ENCODE measurements at places on chromosomes 2 and 18.
A peak's percentile ranks its signal among the peaks of the same experiment; 100 is the strongest.

GRCh38 chr18:73901566-73901965 lies 246.1 kb downstream of the FBXO15 start:
- no peak for DNase-seq

DNA sequence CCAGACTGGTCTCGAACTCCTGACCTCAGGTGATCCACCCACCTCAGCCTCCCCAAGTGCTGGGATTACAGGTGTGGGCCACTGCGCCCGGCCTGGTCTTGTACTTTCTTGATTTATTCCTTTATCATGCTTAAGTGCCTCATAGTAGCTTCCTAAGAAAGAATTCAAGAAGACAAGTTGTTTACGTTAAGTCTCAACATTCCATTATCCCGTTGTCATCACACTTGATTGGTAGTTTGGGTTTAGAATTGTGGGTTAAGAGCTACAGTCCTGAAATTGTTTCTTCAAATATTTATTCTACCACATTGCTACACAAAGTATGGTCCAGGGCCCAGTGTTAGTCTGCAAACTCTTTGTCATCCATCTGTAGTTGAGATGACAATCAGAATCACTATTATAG lies 194.0 kb downstream of the VWC2L start:
- DNase-seq, result peak; percentile 2

DNA sequence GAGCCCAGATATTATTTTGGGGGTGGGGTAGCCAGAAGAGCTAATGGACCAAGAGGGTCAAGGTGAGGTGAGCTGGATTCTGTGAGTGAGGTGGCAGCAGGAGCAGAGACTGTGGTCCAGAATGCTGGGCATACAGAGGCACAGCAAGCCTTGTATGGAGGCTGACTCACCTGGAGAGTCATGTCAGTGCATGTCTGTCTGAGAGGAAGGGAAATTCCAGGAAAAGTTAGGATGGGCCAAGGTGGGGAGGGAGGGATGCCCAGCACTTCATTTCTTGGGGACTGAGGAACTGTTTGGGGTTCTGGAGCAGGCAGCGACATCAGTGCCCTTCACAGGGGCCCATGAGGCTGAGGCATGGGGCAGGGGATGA lies 21.1 kb downstream of the PER2 start:
- DNase-seq, result no peak

GRCh38 chr2:169478339-169478738 lies 955 bp upstream of the BBS5 start:
- peak; percentile 75 for DNase-seq

DNA sequence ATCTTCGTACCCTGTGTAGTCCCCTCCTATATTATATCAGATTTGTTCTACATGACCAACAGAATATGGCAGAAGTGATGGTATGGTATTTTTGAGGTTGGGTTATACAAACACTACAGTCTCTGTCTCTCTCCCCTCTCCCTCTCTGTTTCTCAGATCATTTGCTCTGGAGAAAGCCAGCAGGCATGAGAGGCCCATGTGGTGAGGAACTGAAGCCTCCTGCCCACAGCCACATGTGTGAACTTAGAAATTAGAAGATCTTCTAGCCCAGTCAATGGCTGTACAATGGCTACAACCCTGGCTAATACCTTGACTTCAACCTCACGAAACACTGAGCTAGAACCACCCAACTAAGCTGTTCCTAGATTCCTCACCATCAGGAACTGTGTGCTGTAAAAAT lies 250.6 kb downstream of the SMAD2 start:
- DNase-seq, result no peak

- peak; percentile 50 for DNase-seq
Measured at GRCh38 chr2:88059979-88060906, 4.7 kb upstream of the KRCC1 start.

GRCh38 chr18:48990481-48991318 lies 39.9 kb upstream of the SMAD7 start:
- DNase-seq, result peak; percentile 71

DNA sequence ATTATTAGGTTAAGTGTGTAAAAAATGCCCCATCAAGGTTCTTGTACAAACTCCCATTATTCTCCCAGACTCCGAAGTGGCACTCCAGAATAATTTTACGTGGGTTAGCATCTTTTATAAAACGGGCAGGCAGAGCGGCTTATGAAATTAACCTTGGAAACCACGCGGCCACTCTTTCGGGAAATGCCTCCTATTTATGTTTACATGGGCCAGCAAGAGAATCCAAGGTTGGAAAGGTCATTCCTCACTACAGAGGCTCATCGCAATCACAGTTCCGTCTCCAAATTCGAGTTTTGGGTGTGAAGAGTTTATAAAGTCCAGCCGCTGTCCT lies 1.2 kb upstream of the IMPA2 start:
- no peak for DNase-seq

- DNase-seq, result no peak
Measured at GRCh38 chr18:55501579-55501978, 86.4 kb downstream of the TCF4 start.

- no peak for DNase-seq
Measured at GRCh38 chr2:105397953-105398335, 907 bp downstream of the FHL2 start.

DNA sequence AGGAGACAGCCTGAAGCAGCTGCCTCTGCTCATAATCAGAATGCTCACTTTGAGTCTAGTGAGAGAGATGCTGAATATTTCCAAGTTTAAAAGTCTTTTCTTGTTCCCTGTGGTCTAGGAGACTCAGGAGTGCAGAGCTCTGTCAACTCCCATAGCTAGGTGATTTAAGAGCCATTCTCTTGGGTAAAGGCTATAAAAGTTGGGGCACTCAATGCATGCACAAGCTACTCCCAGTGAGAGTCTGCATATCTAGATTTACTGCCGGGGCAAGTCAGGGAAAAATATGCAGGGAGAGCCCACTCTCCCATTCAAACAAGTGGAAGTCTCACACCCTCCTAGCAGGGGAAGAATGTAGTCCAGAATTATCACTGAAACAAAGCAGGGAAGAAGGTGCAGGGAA lies 408.6 kb upstream of the KCNJ3 start:
- no peak for DNase-seq

DNA sequence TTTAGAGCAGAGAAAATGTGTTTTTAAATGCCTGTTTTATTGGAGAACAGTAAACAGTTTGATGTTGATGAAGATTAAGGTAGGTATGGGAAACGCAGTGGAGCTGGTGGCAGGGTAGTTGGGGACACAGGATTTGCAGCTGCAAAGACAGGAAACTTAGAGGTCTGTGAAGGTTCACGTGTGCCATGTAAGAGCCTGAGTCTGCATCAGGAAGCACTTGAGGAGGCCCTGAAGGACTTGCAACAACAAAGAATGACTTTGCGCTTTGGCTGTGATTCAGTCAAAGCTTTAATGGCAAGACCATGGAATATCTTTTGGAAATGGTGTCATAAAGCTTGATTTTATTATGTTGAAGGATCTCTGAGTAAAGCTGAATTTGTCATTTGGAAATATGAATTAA lies 347.6 kb upstream of the KCNJ3 start:
- DNase-seq, result no peak

DNA sequence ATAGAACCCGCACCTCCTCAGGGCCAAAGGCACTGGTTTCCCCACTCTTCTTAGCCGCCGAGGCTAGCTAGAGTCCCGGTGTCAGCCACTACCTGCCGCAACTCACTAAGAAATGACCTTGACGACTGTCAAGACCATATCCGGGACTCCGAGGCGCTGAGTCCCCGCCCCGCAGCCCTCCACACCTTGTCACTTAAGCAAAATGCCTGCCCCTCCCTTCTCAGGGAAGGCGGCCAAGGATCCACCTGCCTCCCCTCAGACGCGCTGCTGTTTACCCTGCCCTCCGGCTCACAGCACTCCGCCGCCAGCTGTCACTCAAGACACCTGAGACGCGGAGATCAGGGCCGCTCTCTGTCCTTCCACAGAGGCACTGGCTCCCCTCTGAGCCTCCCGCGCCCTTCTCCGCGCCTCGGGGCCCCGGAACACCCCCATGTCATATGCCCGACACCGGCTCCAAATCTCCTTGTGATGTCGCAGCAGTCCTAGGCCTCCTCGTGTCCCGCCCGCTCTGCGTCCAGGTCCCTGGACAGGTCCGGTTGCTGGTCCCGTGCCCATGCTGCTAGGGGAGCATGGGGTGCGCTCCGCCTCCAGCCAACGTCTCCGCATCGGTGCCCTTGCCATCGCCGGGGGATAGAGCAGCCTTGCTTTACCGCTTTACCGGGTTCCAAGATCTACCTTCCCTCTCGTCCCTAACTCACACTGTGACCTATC lies 32.5 kb upstream of the REG3G start:
- no peak for DNase-seq

- DNase-seq, result no peak
Measured at GRCh38 chr18:25314838-25315190, 37.2 kb downstream of the ZNF521 start.

DNA sequence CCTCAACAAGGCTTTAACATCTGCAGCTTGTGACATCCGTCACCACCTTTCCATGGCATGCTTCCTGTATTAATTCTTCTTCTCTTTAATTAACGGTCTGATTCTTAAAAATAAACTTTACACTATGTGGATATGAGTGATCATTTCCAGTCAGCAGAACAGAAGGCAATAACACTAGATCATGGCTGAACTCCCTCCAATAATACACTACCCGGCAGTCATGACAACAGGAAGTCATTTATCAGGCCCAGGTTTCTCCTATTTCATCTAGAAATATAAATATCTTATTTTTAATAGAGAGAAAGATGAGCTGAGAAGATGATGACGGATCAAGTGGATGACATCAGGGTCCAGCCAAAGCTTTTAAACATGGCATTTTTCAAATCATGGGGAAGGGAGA lies 792.2 kb downstream of the SLC4A3 start:
- DNase-seq, result no peak

DNA sequence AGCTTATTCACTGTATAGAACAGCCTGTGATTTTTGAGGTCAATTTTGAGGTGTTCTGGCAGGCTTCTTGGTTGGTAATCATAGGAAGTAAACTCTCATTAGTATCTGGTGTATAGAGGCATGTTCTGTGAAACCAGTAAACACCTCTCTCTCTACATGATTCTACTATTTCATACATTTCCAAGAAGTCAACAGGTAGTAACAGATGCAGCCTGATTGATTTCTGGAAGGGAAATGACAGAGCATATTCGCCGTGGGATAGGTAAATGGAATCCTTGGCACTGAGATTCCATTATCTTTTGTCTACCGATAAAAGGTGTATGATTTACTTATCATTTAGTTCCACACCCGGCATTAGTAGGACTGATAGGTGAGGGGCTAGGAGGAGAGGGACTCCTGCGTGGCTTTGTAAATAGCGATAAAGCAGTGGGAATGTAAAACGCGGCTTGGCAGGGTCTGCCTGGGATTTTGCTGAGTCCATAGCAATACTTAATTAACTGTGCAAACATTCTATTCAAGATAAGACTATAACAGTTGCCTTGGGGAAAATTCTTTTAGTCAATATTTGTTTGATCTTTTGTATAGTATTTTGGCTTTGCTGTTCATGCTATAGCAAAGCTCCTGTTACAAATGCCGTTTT lies 32.3 kb downstream of the LYPD6B start:
- DNase-seq, result no peak

- DNase-seq, result peak; percentile 53
Measured at GRCh38 chr2:88054782-88055370, 707 bp downstream of the KRCC1 start.

GRCh38 chr2:40975151-40975550 lies 523.3 kb upstream of the SLC8A1 start:
- DNase-seq, result no peak

- peak; percentile 56 for DNase-seq
Measured at GRCh38 chr2:38073211-38074057, 2.5 kb downstream of the CYP1B1 start.

DNA sequence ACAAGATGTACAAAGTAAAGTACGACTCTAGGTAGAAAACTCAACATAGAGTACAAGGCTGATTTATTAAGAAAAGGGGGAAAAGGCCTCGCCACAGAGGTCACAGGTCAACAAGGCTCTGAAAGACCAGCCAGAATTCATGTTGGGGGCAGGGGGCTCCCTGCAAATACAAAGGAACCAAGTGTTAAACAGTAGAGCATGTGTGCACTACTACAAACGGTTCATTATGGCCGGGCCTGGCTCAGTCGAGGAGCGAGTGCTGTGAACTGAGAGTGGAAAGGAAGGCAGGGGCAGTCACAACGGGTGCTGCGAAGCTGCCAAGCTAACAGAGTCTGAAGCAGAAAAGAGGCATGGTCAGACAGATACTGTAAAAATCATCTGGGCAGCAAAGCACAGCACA lies 77.1 kb downstream of the MBOAT2 start:
- DNase-seq, result no peak

DNA sequence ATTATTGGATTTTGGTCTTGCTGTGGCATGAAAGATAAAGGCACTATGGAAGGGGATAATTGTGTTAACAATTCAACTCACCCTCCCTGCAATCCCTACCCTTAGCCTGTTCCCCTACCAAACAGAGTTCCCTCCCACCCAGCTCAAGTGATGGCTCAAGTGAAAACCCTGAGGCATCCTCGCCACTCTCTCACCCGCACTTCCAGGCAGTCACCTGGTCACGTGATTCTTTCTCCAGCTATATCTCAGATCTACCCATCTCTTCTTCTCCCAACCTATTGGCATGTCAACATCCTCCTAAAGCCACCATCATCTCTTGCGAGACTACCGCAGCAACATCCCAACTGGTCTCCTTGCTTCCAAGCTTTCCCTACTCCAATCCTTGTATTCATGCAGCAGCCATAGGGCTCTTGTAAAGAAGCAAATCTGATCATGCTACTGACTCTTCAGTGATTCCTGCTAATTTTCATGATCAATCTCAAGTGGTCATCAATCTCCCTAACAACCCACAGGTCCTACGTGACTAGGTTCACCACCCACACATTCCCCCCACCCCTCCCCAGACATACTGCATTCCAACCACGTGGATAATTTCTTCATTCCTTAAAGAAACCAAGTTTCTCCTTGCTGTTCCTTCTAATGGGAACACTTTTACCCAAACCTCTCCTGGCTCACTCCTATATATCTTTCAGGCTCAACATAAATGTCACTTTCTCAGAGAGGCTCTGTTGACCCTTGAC lies 66.7 kb downstream of the MBD2 start:
- DNase-seq, result no peak

DNA sequence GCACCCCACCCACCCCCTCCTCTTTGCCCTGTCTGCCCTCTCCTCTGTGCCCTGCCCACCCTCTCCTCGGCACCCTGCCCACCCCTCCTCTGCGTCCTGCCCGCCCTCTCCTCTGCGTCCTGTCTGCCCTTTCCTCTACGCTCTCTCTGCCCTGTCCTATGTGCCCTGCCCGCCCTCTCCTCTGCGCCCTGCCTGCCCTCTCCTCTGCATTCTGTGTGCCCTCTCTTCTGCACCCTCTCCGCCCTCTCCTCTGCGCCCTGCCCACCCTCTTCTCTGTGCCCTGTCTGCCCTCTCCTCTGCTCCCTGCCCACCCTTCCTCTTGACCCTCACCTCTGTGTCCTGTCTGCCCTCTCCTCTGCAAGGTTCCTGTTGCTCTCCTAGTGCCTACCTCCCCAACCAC lies 233.6 kb downstream of the SMAD2 start:
- DNase-seq, result no peak
